ENCODE measurements at places on chromosomes 12 and 14. TPM values are rescaled to one million over a fixed set of nuclear protein-coding genes. Genes with fewer than 3 reads are reported as not detected.

GRCh38 chr14:61537563-61538463 lies 157.5 kb upstream of the HIF1A start:
- H3K4me1 ChIP-seq = peaks cover 4% of the 10 kb centered on the region
- H3K36me3 ChIP-seq = no peaks in the 10 kb centered on the region
- no peak overlapping the region for H3K27ac ChIP-seq
- H3K4me3 ChIP-seq = no peak overlapping the region
- DNase-seq = no peak

GRCh38 chr12:39646963-39647362 lies 27.4 kb upstream of the ABCD2 start:
- H3K27me3 ChIP-seq = no peaks in the 10 kb centered on the region
- no peaks in the 10 kb centered on the region for H3K4me1 ChIP-seq
- H3K36me3 ChIP-seq = no peaks in the 10 kb centered on the region
- no peak overlapping the region for H3K27ac ChIP-seq
- DNase-seq = no peak
- H3K4me3 ChIP-seq = no peak overlapping the region

C1S gene
- total RNA-seq = 1.8 TPM

DNA sequence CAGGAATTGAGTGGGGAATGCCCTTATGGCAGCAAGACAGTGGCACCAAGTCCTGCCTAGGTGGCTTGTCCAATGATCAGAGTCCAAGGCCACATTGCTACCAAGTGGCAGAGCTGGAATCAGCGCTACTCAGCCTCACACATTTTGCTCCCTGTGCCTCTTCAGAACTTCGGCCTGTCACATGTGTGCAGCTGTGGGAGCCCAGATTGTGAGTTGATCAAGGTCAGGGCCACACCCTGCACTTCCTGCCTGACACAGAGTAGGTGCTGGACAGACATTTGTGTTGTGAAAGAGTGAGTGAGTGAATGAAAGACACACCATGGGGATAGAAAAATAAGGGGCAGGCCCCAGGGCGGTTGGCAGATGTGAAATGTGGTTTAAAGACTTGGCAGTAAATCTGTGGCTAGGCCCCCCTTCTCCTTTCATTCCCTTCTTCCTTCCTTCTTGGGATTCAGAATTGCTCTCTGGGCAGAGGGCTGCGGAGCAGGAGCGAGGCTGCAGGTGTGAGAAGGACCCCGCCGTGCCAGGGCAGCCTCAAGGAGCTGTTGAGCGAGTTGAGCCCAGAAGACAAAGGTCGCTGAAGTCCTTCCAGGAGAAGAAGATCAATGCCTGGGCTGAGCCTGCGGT lies 83.5 kb downstream of the SLC25A47 start:
- H3K27me3 ChIP-seq = no peaks in the 10 kb centered on the region
- H3K4me3 ChIP-seq = no peak overlapping the region
- H3K27ac ChIP-seq = no peak overlapping the region
- H3K4me1 ChIP-seq = peaks cover 24% of the 10 kb centered on the region

TAS2R50 gene
- total RNA-seq = 0.18 TPM

DNA sequence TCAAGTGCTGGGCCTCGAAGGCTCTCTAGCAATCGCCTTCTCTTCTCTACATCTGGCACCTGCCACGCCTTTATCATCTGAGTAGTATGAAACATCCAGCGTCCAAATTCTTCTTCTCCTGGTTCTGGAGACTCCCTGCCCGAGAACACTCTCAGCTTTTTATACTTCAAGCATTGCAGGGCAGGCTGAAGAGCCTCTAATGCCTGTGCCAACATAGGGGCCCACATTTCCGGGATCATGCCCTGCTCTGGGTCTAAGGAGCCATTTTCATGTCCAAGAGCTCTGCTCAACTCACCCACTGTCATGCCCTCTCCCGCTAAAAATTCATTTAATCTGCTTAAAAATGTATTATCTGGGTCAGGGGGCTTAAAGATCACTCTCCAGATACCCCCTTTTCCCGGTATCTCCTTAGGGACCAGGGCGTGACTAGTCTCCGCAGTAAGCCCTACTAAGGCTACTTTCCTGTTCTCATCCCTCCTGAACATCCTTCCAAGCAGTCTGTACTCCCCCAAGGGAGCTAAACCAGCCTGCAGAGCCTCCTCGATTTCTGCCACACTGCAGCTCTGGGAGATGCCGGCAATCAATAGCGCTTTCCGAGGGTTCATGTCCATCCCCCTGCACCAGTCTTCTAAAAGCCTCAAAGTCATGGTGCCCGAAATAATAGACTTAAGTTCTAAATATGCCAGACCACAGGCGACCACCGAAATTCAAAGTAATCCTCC lies 940 bp downstream of the MOAP1 start:
- H3K36me3 ChIP-seq = peaks cover 2% of the 10 kb centered on the region
- DNase-seq = no peak
- peak overlapping the region; percentile 77 for H3K27ac ChIP-seq
- peak overlapping the region; percentile 97 for H3K4me3 ChIP-seq
- H3K4me1 ChIP-seq = peaks cover 6% of the 10 kb centered on the region

GRCh38 chr14:47500369-47500768 lies 175.0 kb downstream of the MDGA2 start:
- H3K27ac ChIP-seq = no peak overlapping the region
- no peaks in the 10 kb centered on the region for H3K4me1 ChIP-seq
- no peak overlapping the region for H3K4me3 ChIP-seq
- no peaks in the 10 kb centered on the region for H3K36me3 ChIP-seq
- H3K27me3 ChIP-seq = no peaks in the 10 kb centered on the region

DNA sequence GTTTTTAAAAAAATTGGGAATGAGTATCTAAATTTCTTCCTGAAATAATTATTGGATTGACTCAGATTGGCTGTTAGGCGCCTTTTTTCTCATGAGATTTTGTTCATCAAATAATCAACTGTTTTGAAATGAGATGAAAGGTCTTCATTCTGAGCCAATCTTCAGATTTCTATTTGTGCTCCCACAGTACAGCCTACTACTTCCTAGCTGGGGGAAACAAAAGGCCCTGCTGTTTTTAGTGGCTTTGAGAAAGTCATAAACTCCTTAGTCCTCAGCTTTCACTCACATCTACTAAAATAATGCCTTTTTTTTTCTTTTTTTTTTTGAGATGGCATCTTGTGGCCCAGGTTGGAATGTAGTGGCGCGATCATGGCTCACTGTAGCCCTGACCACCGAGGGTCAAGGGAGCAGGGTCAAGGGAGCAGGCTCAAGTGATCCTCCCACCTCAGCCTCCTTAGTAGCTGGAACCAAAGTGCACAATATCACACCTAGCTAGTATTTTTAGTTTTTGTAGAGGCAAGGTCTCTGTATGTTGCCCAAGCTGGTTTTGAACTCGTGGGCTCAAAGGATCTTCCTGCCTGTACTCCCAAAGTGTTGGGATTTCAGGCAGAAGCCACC lies 15.2 kb downstream of the NACA start:
- H3K4me3 ChIP-seq = no peak overlapping the region
- H3K4me1 ChIP-seq = no peaks in the 10 kb centered on the region
- H3K27me3 ChIP-seq = no peaks in the 10 kb centered on the region
- no peak for DNase-seq

DNA sequence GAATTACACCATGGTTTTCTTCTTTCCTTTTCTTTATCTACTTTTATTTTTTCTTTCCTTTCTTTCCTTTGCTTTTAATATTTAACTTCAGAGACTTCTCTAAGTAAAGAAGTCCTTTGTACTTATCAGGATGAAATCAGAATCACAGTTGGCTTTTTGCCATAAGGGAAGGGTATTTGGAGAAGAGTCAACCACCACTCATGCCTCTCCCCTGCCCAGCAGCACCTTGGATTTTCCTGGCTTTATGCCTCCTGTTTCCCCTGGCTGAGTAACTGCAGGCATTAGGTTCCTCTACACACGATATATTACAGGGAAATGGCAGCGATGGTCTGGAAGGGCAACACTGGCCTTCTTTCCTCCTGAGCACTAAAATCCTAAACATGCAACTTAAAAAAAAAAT lies 266.4 kb upstream of the CAND1 start:
- H3K27ac ChIP-seq = no peak overlapping the region
- no peaks in the 10 kb centered on the region for H3K36me3 ChIP-seq
- no peaks in the 10 kb centered on the region for H3K27me3 ChIP-seq
- no peak for DNase-seq
- no peak overlapping the region for H3K4me3 ChIP-seq
- H3K4me1 ChIP-seq = no peaks in the 10 kb centered on the region

ARMH4 gene
- 1.8 TPM for total RNA-seq

DNA sequence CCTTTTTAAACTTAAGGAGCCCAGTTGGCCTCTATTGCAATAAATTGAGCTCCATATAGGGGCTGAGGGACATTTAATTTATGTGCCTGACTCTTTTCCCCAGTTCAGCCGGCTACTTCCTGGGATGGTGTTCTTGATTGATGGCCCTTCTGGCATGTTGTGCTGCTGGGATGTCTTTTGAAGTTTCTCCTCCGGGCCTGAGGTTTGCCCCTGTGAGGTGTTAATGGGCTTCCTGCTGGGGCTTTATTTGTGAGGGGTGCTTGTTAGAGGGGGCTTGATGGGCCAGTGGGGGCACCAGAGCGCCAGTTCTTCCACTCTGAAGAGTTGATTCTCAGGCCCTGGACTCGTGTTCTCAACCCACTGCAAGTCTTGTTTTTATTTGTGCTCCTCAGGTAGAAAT lies 69.6 kb downstream of the CHST11 start:
- no peak for DNase-seq
- H3K27me3 ChIP-seq = no peaks in the 10 kb centered on the region
- no peaks in the 10 kb centered on the region for H3K4me1 ChIP-seq
- H3K4me3 ChIP-seq = no peak overlapping the region
- H3K36me3 ChIP-seq = no peaks in the 10 kb centered on the region

GRCh38 chr14:56744016-56744415 lies 66.3 kb downstream of the OTX2 start:
- no peak overlapping the region for H3K27ac ChIP-seq
- DNase-seq = no peak
- H3K4me3 ChIP-seq = no peak overlapping the region
- no peaks in the 10 kb centered on the region for H3K36me3 ChIP-seq

DNA sequence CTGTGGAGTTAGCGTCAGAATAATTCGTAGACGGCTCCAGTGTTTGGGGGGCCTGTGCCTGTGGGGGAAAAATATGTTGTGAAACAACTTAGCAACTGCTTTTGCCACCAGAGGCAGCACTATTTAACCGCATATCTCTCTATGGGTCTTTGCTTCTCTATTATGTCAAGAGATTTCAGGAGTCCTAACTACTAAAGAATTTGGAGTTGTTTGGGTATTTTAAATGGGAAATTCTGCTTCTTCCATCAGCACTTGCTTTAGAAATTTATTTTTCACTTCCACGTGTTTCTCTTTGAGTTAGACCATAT lies 594 bp upstream of the CLEC14A start:
- DNase-seq = no peak
- no peak overlapping the region for H3K27ac ChIP-seq
- no peaks in the 10 kb centered on the region for H3K4me1 ChIP-seq
- no peaks in the 10 kb centered on the region for H3K27me3 ChIP-seq
- H3K36me3 ChIP-seq = no peaks in the 10 kb centered on the region
- H3K4me3 ChIP-seq = no peak overlapping the region

DNA sequence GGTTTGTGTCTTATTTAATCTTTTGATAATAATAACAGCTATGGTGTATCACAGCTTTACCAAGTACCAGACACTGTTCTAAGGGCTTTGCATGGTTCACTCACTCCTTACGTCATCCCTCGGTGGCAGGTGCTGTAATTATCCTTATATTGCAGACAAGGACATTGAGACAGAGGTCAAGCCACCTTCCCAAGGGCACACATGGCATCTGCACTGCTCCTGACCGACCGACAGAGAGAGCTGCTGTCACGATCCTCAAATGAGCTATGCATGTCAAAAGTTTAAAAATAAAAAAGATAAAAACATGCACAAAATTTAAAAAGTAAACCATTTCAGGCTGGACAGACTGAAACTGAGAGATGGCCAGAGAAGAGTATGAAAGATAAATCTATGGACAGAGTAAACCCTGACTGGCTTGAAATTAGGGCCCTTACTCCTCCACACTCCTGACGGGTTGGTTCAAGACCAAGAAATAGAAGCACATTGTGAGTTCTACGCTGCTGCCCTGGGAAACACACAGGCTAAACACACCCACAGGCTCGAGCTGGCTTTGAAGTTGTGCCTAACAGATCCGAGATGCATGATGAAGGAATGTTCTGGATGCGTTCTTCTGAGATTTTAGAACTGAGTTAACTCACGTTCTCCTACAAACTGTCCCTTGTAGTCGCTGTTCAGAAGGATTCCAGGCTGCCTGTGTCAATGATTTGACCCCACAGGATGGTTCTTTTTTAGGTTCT lies 268.7 kb downstream of the ZFP36L1 start:
- H3K4me3 ChIP-seq = no peak overlapping the region
- no peaks in the 10 kb centered on the region for H3K36me3 ChIP-seq
- H3K27ac ChIP-seq = no peak overlapping the region
- H3K4me1 ChIP-seq = no peaks in the 10 kb centered on the region
- no peaks in the 10 kb centered on the region for H3K27me3 ChIP-seq
- DNase-seq = no peak

GRCh38 chr14:73567951-73568885 lies 795 bp upstream of the ACOT2 start:
- peak overlapping the region; percentile 54 for H3K4me3 ChIP-seq
- DNase-seq = no peak
- H3K27ac ChIP-seq = peak overlapping the region; percentile 88
- H3K27me3 ChIP-seq = no peaks in the 10 kb centered on the region

GRCh38 chr12:40312196-40312595 lies 87.4 kb downstream of the LRRK2 start:
- no peaks in the 10 kb centered on the region for H3K4me1 ChIP-seq
- H3K36me3 ChIP-seq = no peaks in the 10 kb centered on the region
- H3K4me3 ChIP-seq = no peak overlapping the region
- no peak overlapping the region for H3K27ac ChIP-seq
- no peak for DNase-seq
- no peaks in the 10 kb centered on the region for H3K27me3 ChIP-seq

SPX gene
- 0.13 TPM for total RNA-seq

GRCh38 chr12:114954511-114955055 lies 270.6 kb upstream of the TBX3 start:
- DNase-seq = no peak
- H3K4me1 ChIP-seq = no peaks in the 10 kb centered on the region
- H3K27me3 ChIP-seq = no peaks in the 10 kb centered on the region
- H3K27ac ChIP-seq = no peak overlapping the region

- H3K27ac ChIP-seq = no peak overlapping the region
- H3K4me3 ChIP-seq = no peak overlapping the region
- H3K27me3 ChIP-seq = no peaks in the 10 kb centered on the region
- DNase-seq = no peak
- H3K36me3 ChIP-seq = no peaks in the 10 kb centered on the region
- H3K4me1 ChIP-seq = no peaks in the 10 kb centered on the region
These were observed 220.0 kb downstream of the RAD51B start for GRCh38 chr14:68039593-68039992.
